ENCODE measurements at places on chromosomes 5 and 9.
A peak's percentile ranks its signal among the peaks of the same experiment; 100 is the strongest.

- peak; percentile 47 for DNase-seq
Measured at GRCh38 chr9:111943746-111944145, 47.1 kb downstream of the UGCG start.

DNA sequence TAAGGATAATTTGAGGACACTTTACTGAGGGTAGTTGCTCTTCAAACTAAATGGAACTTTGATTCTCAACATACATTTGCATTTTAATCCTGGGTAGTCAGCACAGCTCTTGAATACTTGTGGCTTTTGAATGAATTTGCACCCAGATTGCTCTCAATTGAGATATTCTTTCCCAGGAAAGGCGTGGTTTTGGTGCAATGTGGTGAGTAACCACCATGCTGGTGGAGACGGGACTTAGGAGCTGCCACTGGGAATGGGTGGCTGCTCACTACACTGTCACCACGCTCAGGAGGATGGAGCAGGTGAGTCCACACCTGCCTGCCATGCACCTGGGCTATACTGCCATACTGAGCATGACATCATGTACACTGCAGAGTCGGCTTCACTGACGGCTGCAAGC is 99.2 kb downstream of the IRX1 start:
- DNase-seq: no peak

GRCh38 chr5:85049020-85049419 is 664.3 kb upstream of the EDIL3 start:
- DNase-seq: no peak

- no peak for DNase-seq
Measured at GRCh38 chr9:73215249-73215648, 63.6 kb downstream of the ANXA1 start.

DNA sequence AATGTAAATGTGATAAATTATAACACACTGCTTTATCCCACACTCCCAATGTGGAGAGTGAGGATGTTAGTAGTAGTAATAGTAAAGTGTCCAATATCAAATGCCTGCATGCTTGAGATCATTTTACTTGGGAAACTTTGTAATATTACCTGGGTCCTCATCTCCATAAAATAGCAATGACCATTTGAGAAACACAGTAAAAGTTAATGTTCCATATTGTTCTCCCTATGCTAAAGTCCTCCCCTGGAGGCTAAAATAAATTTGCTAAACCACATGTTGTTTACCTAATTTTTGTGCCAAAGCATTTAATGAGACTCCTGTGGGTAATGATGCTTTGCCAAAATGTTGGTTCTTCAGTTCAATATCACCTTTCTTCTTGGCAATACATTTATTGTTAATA is 291.2 kb downstream of the CDH10 start:
- no peak for DNase-seq

DNA sequence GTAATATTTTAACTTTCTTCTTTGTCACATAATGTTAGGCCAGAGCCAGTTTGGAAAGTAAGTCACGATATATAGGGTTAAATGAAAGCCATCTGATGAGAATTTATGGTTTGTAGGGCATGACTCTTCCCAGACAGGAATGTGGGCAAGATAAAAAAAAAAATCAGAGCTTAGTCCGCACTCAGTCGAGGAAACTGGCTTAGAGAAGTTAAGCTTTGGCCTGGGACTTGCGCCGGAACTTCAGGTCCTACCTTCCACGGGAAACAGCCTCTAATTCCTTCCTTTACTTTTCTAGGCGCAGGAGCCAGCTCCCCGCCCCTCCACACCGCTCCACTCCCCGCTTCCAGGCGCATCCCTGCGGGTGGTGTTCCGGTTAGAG is 475 bp downstream of the DDX31 start:
- DNase-seq: peak; percentile 60

- no peak for DNase-seq
Measured at GRCh38 chr5:87329114-87329513, 61.4 kb downstream of the RASA1 start.

- DNase-seq: no peak
Measured at GRCh38 chr5:133381571-133382365, 230.6 kb downstream of the FSTL4 start.

- peak; percentile 73 for DNase-seq
Measured at GRCh38 chr9:123562844-123563346, 206.9 kb downstream of the CRB2 start.

DNA sequence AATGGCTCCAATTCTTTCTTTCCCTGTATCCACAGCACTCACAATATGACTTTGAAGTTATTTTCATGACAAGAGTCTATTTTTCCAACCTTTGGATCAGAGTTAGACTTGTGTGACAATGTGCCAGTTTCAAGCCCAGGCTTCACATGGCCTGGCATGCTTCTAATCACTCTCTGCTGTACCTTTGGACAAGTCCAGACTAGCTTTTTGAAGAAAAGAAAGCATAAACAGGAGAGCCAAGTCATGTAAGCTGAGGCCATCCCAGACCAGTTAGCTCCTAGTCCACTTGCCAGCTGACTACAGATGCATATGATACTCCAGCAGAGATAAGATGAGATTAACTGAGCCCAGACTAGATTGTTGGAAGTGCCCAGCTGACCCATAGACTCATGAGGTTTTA is 513.6 kb upstream of the C9orf72 start:
- no peak for DNase-seq

GRCh38 chr5:76521240-76521758 is 101.9 kb downstream of the F2RL2 start:
- DNase-seq: peak; percentile 27

DNA sequence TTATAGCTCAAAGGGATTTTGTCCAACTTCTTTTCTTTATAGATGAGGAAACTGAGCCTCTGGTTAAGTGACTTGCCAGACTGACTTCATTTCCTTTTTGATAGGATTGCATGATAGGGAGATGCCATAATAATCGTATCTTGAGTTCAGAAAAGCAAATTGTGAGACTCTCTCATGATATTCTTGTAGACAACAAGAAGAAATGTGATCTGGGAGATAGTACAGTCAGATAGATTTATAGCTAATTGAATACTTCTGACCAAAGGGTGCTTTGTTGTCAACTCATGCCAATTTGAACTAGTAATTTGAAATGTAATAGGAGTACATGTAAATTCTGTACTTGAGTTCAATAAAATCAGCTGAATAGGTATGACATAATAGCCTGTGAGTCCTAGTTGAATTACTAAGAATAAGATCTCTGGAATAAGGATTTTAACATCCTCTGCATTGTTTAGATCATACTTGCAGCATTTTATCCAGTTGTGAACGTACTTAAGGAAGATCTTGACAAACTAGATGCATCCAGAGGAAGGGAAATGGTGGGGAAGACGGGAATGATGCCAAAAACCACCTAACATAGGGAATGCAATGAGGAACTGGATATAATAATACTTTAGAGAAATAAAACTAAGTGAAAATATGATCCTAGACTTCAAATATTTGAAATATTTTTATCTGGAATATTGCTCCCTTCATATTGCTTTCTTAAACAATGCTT is 25.5 kb downstream of the CWC27 start:
- no peak for DNase-seq

DNA sequence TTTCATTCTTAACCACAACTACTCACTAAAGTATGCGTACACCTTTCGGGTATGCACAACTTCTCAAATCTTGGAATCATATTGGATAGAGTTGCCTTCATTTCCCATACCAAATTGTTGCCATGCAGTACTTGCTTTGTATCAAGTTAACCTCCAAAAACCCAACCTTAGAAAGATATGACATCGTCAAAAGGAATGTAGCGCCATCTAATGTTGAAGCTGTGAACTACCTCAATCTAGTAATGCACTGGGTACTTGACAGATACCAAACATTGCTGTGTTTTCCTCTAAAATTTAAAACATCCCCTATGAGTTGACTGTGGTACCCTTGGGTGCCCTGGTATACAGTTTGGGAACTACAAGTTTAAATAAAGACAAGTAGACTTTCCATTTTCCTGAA is 318.4 kb downstream of the ARL15 start:
- DNase-seq: no peak

DNA sequence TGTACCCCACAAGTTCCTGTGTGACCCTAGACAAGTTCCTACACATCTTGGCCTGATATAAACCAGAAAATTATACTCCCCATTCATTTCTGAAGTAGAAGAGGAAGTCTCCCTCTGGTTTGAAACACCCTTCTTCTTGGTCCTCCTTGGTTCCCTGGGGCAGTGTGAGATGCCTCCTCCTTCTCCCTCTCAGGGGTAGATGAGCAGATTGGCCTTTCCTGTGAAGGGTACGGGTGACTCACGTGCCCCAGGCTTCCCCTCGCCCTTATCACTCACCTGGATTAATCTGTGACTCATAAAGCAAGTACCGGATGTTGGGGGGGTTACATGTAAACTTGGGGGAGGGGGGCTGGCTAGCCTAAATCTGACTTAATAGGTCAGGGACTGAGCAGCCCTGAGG is 11.1 kb upstream of the AQP3 start:
- peak; percentile 18 for DNase-seq

DNA sequence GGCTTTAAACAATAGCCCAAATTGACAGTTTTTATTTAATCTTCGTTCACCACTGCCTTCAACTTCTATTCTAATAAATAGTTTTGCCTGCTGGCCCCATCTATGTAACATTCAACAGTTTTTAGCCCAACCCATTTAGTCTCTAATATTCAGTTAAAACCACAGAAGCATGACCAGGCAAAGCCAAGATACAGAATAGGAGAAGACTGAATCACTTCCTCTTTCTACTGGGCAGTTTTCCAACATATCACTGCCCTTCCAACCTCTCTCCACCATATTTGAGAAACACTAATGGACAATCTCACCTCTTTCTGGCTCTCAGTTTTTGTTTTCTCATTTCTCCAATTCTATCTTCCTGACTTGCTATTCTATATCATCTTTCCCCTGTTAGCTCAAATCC is 352.9 kb downstream of the DNAH5 start:
- peak; percentile 92 for DNase-seq

- DNase-seq: no peak
Measured at GRCh38 chr5:107204413-107204812, 466.3 kb downstream of the EFNA5 start.

GRCh38 chr5:172777881-172778814 is 7.2 kb upstream of the DUSP1 start:
- peak; percentile 85 for DNase-seq

- DNase-seq: no peak
Measured at GRCh38 chr9:113678119-113678858, 197.8 kb upstream of the ZNF618 start.
